ENCODE measurements at places on chromosomes 7 and 10. TPM values are rescaled to one million over a fixed set of nuclear protein-coding genes. Genes with fewer than 3 reads are reported as not detected.

The EBF3 gene
- 83.1 TPM for total RNA-seq

The RBP4 gene
- total RNA-seq, result 2.3 TPM

The FOXP2 gene
- total RNA-seq, result 27.5 TPM

The ADRA2A gene
- total RNA-seq, result 6.6 TPM

The FANK1 gene
- 3.7 TPM for total RNA-seq

The SLC4A2 gene
- total RNA-seq, result 27.5 TPM

- no peak overlapping the region for H3K27ac ChIP-seq
- H3K4me3 ChIP-seq, result no peak overlapping the region
- DNase-seq, result no peak
- H3K36me3 ChIP-seq, result no peaks in the 10 kb centered on the region
- H3K4me1 ChIP-seq, result no peaks in the 10 kb centered on the region
- no peaks in the 10 kb centered on the region for H3K27me3 ChIP-seq
These were observed 17.6 kb downstream of the ARHGAP19 start for GRCh38 chr10:97274828-97275227.

GRCh38 chr7:121079425-121080169 lies 91.1 kb downstream of the CPED1 start:
- DNase-seq, result no peak
- H3K4me3 ChIP-seq, result no peak overlapping the region
- no peaks in the 10 kb centered on the region for H3K4me1 ChIP-seq
- no peaks in the 10 kb centered on the region for H3K27me3 ChIP-seq

GRCh38 chr10:93166134-93166533 lies 92.4 kb downstream of the CYP26A1 start:
- no peaks in the 10 kb centered on the region for H3K27me3 ChIP-seq
- no peak for DNase-seq
- H3K27ac ChIP-seq, result no peak overlapping the region
- no peak overlapping the region for H3K4me3 ChIP-seq
- H3K36me3 ChIP-seq, result no peaks in the 10 kb centered on the region
- no peaks in the 10 kb centered on the region for H3K4me1 ChIP-seq
